Stimulated activated naive CD4-positive, alpha-beta T cell (primary cell): ENCODE measurements at places on chromosomes 5 and 9.
A peak's percentile ranks its signal among the peaks of the same experiment; 100 is the strongest.

GRCh38 chr5:160629003-160629402 is 207.3 kb downstream of the PTTG1 start:
- DNase-seq: no peak

- DNase-seq: no peak
These were observed 313.7 kb downstream of the PDE4D start for GRCh38 chr5:59579824-59580167.

DNA sequence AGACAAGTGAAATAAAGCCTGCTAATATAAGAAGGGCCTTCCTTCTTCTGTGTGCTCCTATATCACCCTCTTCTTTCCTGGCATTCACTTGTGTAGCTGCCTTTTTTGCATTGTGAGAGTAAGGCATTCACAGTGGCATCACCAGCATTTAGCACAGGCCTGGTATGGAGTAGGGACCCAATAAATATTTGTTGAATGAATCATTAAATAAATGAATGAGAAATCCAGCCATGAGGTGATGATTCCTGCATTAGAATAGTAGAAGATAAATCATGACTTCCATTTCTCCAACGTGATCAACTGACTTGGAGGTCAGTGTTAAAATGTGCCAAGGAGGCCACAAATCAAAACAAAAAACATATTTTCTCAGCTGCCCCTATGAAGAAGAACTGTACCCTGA is 3.9 kb downstream of the PLPPR1 start:
- no peak for DNase-seq

GRCh38 chr9:76756268-76756640 is 8.0 kb upstream of the PCA3 start:
- no peak for DNase-seq

GRCh38 chr9:14058325-14058688 is 255.6 kb downstream of the NFIB start:
- DNase-seq: no peak

GRCh38 chr5:129271308-129271707 is 176.8 kb downstream of the ISOC1 start:
- DNase-seq: no peak

DNA sequence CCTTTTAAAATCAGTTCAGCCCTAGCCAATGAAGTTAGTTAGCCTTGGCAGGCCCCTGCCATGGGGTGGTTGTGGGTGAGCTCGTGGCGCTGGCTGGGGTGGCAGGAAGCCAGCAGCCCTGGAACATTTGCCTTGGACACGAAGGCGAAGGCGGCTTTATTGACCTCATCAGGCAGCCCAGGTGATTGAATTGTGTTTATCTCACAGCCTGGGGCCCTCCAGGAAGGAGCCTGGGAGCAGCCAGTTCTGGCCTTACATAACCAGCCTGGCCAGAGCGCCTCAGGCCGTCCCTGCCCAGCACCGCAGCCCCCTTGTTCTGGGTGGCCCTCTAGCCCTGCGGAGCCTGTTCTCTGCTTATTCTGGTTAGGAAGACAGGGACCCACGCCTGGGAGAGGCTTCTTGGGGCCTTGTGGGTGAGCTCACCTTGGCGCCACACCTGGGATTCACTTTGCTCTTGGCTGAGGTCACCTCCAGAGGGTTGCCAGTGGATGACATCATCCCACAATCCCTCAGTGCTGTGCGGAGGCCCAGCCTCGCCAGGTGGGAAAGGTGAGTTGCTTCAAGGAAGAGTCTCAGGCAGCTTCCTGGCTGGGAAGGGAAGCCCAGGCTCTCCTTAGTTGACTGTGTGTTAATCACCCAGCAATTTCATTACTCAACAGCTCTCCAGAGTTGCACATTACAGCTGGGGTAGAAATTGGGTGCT is 54.4 kb upstream of the RPL26L1 start:
- no peak for DNase-seq

DNA sequence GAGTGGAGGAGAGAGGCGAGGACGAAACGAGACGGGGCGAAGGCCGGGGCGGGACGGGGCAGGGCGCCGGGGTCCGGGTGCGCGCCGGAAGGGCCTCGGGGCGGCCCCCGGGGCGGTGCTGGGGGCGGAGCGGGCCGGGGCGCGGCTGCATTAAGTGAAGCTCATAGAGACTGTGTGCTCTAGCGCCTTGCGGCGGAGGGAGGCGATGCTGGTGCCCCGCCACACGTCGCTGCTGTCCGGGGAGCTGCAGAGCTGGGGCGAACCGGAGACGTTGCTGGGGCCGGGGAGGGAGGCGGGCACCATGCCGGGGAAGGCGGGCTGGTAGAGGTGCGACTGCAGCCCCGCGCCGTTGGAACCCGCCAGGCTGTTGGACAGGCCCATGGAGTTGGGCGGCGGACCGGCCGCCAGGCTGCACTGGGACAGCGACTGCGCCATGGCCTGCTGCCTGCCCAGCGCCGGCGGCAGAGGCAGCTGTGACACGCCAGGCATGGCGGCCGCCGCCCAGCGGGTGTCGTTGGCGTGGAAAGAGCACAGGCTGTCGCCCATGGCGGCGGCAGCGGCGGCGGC is 8.3 kb downstream of the OTP start:
- DNase-seq: no peak

GRCh38 chr5:131534974-131535373 is 100.1 kb downstream of the RAPGEF6 start:
- DNase-seq: no peak

DNA sequence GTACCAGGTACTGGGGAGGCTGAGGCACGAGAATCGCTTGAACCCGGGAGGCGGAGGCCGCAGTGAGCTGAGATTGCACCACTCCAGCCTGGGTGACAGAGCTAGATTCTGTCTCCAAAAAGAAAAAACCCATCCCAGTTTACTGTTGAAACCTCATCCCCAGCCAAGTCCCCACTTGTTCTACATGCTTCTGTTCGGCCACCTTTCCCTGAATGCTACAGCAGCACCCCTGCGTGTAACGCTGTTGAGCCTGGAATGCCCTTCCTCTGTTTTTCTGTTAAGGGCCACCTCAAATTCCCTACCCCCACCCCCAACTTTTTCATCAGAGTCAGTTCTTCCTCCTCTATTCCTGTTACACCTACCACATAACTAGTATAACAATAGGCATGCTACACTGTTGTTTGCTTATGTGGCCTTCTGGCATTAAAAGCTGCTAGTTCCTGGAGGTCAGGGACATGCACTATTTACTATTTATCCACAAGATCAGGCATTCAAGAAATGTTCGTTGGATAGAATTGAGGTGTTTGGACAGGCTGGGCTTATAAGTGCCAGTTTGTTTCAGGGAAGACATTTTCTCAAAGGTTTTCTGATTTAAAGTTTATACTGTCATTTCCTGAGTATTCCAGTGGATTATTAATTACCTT is 47.1 kb upstream of the C5orf47 start:
- no peak for DNase-seq

DNA sequence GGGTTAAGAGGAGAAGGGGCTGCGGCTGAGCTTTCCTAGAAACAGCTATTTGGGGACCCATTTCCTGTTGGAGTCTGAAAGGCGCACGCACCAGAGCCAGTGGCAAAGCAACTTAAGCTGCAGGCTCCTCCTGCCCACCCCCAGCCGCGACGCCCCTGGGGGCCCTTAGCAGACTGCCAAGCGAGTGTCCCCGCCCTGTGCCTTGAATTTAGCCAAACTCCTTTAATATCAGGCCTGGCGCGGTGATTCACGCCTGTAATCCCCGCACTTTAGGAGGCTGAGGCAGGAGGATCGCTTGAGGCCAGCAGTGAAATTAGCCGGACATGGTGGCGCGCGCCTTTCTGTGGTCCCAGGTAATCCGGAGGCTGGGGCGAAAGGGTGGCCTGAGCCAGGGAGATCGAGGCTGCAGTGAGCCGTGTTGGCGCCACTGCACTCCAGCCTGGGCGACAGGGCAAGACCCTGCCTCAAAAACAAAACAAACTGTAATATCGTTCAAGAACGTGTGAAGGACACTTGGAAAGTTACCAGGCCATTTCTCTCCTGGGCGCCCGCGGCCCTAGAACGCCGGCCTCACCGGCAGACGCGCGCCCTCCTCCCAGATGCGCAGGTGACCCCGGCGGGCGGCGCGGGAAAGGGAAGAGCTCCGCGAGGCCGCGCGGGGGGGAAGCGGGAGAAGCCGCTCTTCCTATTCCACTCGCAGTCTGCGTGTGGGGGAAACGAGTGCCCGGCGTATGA is 1.0 kb upstream of the F2R start:
- no peak for DNase-seq

DNA sequence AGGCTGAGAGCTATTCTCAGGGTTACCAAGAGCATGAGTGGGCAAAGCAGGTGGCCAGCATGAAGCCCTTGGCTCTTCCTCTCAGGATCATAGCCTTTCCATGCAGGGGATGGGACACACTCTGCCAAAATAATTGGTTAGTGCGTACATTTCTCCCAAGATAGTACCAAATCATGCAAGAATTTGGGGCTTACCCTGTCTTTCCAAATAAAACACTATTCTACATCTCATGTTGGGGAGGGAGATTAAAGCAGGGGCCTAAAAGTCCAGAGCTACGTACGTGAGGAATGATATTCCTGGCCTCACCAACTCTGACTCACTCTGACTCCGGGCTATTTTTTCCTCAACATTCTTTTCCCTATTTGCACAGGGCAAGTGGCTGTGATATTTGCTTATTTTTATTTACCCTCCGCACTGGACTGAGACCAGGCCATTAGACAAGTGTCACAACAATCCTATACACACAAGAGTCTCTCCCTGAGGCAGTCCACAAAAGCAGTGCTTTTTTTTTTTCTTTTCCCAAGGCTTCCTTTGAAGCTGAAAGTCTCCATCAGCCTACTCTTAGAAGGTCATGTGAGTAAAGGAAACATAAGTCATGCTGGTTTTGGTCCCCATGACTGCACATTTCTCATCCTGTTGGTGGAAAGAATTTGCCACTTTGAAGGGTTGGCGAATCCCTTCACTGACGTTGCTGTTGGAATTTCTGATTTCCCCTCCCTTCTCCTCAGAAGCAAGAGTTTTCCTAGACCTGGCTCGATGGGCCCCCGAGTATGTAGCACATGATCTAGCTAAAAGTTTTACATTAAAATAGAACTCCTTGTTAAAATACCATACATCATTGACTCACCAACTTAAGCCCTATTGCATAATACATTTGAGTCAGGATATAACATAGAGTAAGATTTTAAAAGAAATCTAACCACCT is 40.0 kb downstream of the TMEM252 start:
- DNase-seq: no peak

- no peak for DNase-seq
These were observed 1.4 kb upstream of the THG1L start for GRCh38 chr5:157729858-157730257.

DNA sequence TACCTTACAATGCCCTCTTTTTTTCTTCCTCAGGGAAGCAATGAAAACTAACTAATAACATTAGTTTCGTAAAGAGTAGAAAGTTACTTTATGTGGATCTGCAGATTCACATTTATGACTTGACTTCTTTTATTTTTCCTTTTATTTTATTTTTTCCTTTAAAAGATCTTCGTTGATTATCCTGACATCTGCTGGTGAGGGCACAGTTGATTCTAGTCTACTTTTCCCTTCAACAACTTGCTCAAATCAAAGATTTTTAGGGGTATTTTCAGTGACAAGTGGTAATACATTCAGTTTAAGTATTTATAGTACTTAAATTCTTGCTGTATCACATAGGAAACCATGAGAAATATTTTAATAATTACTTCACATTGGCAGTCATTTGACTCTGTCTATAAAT is 4.9 kb downstream of the EDIL3 start:
- no peak for DNase-seq

DNA sequence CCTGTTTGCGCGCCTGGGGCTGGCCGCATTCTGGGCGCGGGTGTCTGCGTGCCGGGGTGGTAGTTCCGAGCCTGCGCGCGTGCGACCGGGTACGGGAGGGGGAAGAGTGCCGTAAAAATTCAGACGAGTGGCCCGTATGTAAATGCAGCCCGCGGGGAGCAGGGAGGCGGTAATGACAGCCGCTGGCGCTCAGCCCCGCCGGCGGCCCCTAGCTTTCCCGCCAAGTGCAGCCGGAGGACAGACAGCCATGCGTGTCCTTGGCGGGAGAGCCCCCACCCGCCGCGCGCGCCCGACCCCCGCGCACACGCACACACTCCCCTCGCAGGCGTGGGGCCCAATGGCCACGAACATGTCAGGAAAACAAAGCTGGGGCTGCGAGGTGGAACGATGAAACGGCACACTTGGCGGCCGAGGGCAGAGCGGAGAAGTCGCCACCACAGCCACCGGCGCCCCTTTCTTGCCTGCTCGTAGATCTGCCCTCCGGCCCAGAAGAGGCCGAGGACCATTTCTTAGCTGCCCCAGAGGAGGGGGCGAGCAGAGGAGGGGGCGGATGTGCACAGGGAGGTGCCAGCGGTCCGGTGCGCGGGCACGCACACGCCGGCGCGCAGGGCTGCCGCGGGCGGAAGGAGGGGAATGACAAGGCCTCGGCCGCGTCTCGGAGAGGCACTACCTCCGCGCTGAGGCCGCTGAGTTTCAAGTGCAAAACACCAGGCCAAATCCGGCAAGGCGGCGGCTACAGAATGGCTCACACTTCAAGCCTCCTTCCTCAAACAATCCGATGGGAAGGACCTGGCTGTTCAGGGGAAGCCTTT is 208.4 kb downstream of the MEF2C start:
- peak; percentile 28 for DNase-seq

GRCh38 chr9:4157584-4158499 is 142.0 kb downstream of the GLIS3 start:
- no peak for DNase-seq

- DNase-seq: no peak
These were observed 35.0 kb upstream of the HMHB1 start for GRCh38 chr5:143776951-143777350.

DNA sequence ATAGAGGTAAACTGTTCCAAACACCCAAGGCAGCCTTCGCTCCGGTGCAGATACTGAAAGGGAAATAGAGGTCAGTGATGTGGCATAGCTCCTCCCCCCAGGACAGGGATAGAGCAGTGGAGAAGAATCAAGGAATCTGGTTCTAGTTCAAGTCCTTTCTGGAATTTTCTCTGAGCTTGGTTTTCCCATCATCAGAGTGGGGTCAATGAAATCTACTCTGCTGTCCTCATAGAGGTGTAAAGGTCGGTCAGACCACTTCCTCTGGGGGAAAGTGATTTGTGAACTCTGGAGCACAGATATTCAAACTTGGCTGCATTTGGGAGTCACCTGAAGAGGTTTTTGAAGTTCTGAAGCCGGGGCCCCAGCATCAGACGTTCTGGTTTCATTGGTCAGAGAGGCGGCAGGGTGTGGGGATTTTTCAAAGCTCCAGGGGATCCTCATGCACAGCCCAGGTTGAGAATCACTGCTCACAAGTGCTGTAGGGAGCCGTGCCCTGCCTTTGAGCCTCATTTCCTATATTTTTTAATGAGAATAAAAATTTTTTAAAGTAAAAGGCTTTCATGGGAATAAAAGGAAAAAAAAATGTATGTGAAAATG is 105.7 kb upstream of the RAD23B start:
- DNase-seq: no peak
